ENCODE measurements at places on chromosomes 7 and 10. TPM values are rescaled to one million over a fixed set of nuclear protein-coding genes. Genes with fewer than 3 reads are reported as not detected.

Gene HMX3
- total RNA-seq = not detected

Gene DRGX
- total RNA-seq = not detected

GRCh38 chr7:139743267-139743966 is 34.4 kb downstream of the HIPK2 start:
- H3K27me3 ChIP-seq = no peaks in the 10 kb centered on the region
- DNase-seq = no peak
- H3K36me3 ChIP-seq = no peaks in the 10 kb centered on the region
- H3K27ac ChIP-seq = no peak overlapping the region
- peaks cover 39% of the 10 kb centered on the region for H3K4me1 ChIP-seq

Gene APBB1IP
- 5.0 TPM for total RNA-seq

DNA sequence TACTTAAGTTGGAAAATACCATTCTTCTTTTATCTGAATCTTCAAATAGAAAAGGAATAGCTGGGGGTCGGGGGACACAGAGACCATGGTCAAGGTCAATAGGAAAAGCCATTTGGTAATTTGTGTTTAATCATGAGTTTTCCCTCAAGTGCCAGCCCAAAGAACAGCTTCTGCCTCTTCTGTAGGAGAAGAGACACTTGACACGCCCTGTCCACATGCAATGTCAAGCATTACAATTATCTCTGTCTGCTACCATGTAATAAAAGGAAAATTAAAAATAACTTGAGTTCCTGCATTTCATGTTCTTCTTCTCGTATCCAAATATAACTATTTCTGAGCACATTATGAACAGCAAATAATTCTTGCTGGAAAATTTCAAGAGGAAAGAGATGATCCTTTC is 241.7 kb downstream of the IPMK start:
- H3K27ac ChIP-seq = no peak overlapping the region
- no peak for DNase-seq
- no peaks in the 10 kb centered on the region for H3K36me3 ChIP-seq
- H3K4me3 ChIP-seq = no peak overlapping the region
- H3K4me1 ChIP-seq = no peaks in the 10 kb centered on the region

GRCh38 chr10:59876695-59877094 is 29.7 kb downstream of the CCDC6 start:
- no peaks in the 10 kb centered on the region for H3K36me3 ChIP-seq
- no peaks in the 10 kb centered on the region for H3K27me3 ChIP-seq
- H3K4me1 ChIP-seq = peaks cover 67% of the 10 kb centered on the region
